Sigmoid colon (tissue), 7 donors: ENCODE measurements at places on chromosomes 13 and 19.

DNA sequence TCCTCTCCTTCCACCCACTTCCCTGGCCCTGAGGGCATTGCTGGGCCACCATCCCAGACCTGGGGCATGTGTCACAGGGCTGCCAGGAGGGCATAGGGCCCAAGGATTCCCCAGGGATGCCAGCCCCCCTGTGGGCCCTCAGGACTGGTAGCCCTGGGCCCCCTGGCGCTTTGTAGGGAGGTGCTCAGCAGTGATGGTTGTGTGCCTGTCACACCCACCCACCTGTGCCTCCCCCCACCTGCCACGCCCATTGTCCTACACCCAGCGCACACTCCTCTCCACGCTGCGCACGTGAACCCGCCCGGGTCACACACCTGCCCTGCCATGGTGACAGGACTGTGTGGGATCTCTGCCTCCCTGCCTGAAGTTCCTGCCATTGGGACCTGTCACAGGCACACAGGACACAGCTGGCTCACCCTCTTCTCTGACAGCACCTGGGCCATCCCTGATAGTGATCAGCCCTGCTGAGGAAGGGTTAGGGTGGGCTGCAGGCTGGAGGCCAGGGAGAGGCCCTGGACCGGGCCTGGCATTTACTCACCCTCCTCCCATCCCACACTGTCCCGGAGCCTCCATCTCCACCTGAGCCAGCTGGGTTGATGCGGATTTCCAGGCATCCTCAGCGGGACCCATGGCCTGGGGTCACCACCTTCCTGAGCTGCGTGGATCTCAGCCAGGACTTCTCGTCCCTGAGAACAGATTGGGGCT is 23.9 kb downstream of the WTIP start:
- peaks cover 3% of the 10 kb centered on the region for H3K4me1 ChIP-seq
- no peak overlapping the region for H3K4me3 ChIP-seq
- no peaks in the 10 kb centered on the region for H3K36me3 ChIP-seq
- H3K27ac ChIP-seq: no peak overlapping the region
- peak; percentile 60 for DNase-seq

DNA sequence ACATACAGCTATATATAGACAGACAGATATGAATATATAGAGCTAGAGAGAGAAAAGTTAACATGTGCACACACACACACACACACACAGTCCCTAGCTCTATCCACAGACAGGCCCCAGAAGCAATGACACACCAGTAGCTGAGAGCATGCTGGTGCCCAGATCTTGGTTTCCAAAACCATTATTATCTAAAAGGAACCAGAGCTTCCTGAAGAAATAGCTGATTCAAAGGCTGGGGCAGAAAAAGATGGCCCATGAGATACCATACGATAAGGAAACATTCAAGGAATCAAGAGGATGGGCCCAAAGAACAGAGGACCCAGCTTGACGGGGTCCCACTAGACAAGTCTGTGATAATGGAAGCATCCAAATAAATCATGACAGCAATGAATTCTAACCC is 53.4 kb downstream of the ABCC4 start:
- H3K27ac ChIP-seq: no peak overlapping the region
- peaks cover 17% of the 10 kb centered on the region for H3K36me3 ChIP-seq
- H3K4me3 ChIP-seq: no peak overlapping the region
- no peaks in the 10 kb centered on the region for H3K4me1 ChIP-seq
- no peaks in the 10 kb centered on the region for H3K27me3 ChIP-seq

- no peak overlapping the region for H3K27ac ChIP-seq
- DNase-seq: no peak
- no peaks in the 10 kb centered on the region for H3K36me3 ChIP-seq
- H3K4me1 ChIP-seq: no peaks in the 10 kb centered on the region
- H3K4me3 ChIP-seq: no peak overlapping the region
- H3K27me3 ChIP-seq: no peaks in the 10 kb centered on the region
Observed at GRCh38 chr13:45320876-45321629, 19.9 kb downstream of the TPT1 start.

GRCh38 chr13:30486230-30487074 is 20.7 kb upstream of the HMGB1 start:
- no peak for DNase-seq
- H3K36me3 ChIP-seq: no peaks in the 10 kb centered on the region

DNA sequence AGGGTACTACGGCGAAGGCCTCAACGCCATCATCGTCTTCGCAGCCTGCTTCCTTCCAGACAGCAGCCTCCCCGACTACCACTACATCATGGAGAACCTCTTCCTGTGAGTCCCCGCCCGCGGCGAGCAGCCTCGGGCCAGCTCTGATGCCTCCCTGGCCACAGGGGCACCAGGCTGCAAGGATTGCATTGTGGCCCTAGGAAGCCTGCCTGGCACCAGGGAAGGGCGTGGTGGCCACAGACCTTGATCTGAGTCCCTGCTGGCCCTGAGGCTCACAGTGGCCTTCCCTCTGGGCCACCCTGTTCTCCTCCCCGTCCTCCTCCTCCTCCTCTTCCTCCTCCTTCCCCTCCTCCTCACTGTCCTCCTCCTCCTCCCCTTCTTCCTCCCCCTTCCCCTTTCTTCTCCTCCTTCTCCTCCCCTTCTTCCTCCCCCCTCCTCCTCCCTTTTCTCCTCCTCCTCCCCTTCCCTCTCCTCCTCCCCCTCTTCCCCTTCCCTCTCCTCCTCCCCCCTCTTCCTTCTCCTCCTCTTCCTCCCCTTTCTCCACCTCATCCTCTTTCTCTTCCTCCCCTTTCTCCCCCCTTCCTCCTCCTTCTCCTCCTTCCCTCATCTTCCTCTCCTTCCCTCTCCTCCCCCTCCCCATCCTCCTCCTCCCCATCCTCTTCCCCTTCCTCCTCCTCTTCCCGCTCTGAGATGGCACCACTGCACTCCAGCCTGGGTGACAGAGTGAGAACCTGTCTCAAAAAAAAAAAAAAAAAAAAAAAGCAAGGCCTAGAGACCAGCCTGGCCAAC is 24.4 kb upstream of the NMRK2 start:
- H3K4me1 ChIP-seq: no peaks in the 10 kb centered on the region
- DNase-seq: no peak
- no peak overlapping the region for H3K4me3 ChIP-seq
- no peaks in the 10 kb centered on the region for H3K27me3 ChIP-seq
- H3K36me3 ChIP-seq: no peaks in the 10 kb centered on the region

DNA sequence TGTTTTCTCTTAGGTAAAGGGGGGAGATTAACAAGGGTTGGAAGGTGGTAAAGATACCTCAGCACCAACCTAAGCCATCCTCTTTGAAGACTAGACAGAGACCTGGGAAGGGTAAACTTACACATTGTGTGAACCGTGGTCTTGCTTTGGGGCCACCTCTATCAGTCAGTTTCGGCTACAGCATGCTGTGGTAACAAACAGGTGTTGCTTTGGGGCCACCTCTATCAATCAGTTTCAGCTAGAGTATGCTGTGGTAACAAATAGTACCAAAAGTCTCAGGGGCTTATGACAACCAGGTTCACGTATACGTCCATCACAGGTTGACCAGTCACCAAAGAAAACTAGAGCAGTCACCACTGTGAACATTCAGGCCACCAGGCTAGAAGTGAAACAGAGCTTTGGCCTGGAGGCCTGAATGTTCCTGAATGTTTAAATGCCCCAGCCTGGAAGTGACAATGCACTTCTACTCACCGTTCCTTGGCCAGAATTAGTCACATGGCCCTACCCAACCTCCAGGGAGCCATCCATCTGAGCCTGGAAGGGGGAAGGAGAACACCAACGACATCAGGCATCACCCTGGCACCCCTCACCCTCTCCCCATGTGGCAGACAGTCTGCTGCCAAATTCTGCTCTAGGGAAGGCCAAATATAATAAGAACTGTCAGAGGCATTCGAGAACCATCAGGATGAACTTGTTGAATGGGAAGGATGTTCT is 3.8 kb downstream of the FXYD7 start:
- peaks cover 15% of the 10 kb centered on the region for H3K4me1 ChIP-seq
- DNase-seq: no peak
- H3K27ac ChIP-seq: no peak overlapping the region
- H3K4me3 ChIP-seq: no peak overlapping the region
- H3K27me3 ChIP-seq: peaks cover 61% of the 10 kb centered on the region

DNA sequence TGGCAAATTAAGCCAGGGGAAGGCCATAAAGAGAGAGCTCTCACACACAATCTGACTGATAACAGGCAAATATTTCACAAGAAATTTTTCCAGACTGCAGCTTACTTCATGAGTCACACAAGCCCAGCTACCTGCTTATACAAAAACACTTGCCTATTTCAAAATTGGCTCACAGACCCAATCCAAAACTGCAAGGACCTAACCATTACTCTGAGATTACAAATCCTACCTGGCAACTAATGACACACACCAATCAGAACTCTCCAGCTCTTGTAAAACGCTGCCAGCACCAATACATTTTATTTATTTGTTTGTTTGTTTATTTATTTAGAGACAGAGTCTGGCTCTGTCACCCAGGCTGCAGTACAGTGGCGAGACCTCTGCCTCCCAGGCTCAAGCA is 18.1 kb upstream of the ZFP82 start:
- H3K36me3 ChIP-seq: no peaks in the 10 kb centered on the region
- H3K4me3 ChIP-seq: no peak overlapping the region
- H3K4me1 ChIP-seq: no peaks in the 10 kb centered on the region

DNA sequence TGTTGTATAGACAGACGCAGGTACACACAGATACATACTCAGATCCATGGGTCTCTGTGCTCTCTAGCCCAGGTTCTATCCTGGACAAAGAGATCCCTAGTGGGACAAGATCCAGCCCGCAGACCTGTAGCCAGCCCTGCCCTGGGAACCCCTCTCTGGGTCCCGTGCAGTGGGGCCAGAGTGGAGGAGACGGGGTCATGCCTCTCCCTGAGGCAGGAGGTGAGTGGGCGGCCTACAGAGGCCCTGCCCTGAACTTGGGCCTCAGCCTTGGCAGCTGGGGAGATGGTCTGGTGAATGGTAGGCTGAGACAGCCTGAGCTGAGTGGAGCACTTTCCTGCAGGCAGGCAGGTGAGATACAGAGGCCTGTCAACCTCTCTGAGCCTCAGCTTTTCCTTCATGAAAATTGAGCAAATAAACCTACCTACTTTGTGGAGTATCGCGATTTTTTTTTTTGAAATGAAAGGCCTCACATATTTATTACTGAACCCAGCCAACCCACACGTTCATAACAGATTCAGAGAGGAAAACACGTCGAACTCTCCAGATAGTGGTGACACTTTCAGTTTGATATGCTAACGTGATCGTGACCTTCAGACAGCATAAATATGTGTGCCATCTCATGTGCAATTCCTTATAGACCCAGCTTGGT is 3.4 kb upstream of the JUND start:
- no peaks in the 10 kb centered on the region for H3K36me3 ChIP-seq
- H3K4me1 ChIP-seq: peaks cover 30% of the 10 kb centered on the region
- H3K27ac ChIP-seq: peak overlapping the region; percentile 99
- no peak overlapping the region for H3K4me3 ChIP-seq
